ENCODE measurements at places on chromosomes 12 and 14.

DNA sequence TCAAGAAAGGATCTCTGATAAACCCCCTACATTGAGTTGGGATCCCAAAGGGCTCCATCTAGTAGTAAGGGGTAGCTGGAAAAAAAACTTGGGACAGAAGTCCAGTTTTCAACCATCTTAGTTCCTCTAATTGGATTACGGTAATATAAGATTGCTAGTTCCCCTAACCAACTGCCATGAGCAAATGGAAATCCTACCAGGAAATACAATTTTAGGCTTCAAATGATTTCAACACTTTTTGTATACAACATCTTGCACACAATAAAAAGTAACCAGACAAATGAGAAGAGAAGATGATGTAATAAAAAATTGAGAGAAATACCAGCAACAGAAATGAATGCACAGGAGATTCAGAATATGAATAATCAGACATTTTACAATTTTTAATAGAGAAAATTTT is 73.0 kb downstream of the TSHR start:
- DNase-seq = no peak

DNA sequence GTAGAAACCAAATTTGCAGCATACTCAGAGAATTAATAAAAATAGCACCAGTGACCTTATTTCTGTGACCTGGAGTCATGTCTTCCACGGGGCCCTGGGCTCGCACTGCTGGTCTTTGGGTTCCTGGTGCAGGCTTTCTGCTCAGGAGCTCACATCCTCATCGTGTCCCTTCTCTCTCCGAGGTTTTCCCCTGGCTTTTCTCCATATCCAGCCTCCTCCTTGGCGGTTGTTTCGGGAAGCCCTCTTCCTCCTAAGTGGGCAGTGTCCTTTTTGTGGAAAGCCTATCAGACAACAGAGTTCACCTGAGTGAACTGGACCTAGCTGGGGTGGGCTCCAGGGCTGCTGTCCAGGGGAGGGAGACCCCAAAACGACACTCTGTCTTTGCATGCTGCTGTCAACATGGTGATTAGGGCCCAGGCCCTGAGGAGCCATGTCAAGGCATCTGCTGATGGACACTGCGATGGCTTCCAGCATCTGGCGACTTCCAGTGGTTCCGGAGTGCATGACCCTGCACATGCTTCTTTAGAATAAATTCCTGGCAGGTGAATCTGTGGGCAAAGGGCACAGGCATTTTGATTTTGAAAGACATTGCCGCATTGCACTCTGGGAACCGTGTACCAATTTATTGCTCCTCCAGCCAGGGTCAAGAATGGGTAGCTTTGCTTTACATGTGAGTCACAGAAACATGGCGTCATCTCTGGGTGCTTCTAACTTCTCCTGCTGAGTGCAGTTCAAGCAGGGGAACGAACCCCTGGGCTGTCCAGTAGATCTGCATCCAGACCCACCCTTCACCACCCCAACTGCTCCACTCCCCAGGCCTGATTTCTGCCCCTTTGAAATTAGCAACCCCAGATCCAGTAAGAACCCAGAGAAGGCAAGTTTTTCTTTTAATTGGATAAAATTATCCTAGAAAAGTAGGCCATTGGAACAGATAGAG is 136.8 kb downstream of the ADGRD1 start:
- DNase-seq = no peak

DNA sequence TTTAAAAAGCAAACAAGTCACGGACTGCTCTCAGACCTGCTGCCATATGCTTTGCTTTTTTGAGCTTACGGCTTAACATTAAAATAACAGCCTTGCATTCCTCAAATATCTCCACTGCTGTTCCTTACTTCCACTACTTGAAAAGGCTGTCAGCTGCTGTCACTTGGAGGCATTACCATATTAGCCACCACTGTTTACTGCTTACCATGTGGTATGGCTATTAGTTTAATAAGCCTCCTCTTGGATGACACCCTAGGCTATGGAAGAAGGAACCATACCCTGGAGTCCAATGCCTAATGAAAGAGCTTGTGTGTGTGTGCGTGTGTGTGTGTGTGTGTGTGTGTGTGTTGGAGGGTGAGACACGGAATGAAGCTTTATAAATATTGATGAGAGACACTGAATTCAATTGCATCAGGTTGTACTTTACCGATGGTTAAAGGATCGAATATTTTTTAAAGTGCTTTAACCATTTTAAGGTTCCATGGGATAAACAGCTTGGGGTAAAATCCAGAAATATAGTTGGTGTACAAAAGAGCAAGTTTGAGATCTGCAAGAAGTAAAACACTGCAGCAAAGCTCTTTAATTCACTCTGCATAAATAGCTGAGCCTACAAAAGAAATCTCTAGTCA is 174.5 kb downstream of the TTC7B start:
- no peak for DNase-seq

GRCh38 chr12:64687816-64688215 is 71.4 kb downstream of the GNS start:
- DNase-seq = peak; percentile 37

- no peak for DNase-seq
These were observed 547 bp downstream of the ZNF140 start for GRCh38 chr12:133081159-133081780.

GRCh38 chr12:49973361-49973830 is 649 bp downstream of the AQP6 start:
- no peak for DNase-seq

GRCh38 chr12:47833591-47834012 is 13.9 kb upstream of the HDAC7 start:
- DNase-seq = no peak

- DNase-seq = peak; percentile 13
These were observed 394 bp upstream of the AMIGO2 start for GRCh38 chr12:47079981-47080724.

DNA sequence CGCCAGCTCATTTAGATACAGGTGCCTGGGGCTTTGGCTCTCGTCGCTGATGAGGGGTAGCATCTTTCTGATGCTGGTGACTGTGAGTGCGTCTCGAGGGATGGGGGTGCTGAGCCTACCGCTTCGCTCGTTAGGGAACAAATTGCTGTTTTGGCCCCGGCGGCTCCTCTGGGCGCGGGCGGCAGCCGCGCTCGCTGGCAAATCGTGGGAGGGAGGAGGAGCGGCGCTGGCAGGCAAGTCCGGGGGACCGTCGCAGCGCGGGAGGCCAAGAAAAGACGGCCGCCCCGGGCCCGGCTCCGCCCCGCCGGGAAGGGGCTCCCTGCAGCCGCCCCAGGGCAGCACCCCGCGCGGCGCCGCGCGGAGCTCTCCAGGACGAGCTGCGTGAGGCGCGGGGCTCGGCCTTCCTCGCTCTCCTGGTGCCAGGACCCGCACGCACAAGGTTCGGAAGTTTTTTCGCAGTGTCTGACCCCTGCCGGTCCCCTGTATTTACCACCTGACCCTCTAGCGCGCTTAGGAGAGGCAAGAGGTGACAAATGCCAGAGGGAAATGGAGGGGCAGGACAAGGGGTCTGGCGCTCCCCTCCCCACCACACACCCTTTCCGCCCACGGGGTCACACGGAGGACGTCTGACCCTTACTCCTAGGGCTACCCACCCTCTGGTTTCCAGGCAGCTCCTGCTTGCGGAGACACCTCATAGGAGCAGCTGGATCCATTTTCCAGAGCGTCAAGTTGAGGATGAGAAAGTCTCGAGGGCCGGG is 899 bp upstream of the KCNH3 start:
- peak; percentile 26 for DNase-seq

- no peak for DNase-seq
These were observed 11.1 kb upstream of the CLMN start for GRCh38 chr14:95330591-95331370.
